ENCODE measurements at places on chromosomes 6 and 20.

DNA sequence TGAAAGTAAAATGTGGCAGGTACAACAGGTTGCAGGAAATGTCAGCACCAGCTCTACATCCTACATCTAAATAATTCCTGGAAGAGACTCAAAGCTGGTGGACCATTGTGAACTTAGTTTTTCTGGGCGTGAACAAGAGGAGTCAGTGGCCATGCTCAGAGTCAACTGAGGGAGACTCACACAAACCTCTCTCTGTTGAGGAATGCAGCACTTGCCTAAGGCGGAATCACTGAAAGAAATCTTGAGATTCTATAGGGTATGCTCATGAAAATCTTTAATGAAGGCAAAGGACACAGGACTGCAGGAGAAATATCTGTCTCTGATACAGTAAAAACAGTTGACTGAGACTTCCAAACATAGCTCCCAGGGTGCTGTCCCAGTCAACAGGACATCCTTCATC is 22.5 kb downstream of the SLC17A4 start:
- no peaks in the 10 kb centered on the region for H3K4me1 ChIP-seq
- H3K36me3 ChIP-seq = no peaks in the 10 kb centered on the region
- H3K27me3 ChIP-seq = no peaks in the 10 kb centered on the region
- no peak overlapping the region for H3K4me3 ChIP-seq
- DNase-seq = no peak

DNA sequence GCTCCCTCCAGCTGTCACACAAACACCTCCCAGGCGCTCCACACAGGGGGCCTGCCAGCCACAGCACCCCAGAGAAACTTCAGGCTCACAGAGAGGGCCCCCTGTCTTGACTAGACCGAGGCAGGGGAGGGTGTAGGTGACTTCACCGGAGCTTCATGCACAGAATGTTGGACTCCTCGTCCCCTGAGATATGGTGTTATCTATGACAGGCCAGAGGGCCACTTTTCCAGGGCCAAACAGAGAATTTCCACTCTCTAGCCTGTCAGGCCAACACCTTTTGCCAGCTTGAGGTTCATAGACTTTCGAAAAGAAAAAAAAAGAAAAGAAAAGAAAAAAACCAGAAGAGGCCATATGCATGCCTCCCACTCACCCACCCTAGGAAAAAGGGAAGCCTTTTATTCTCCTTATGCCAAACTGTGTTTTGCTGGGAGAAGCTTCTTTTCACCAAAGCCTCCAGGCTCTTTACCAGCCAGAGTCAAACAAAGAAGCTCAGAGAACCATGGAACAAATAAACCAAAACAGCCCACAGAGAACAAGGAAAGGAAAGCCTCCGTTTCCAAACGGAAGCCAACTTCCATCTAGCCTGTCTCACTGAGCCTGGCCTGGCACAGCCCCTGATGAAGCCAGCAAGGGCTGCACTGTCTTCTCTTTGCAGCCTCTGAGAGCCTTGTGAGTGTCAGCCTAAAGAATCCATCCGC is 313.2 kb upstream of the JARID2 start:
- H3K27ac ChIP-seq = no peak overlapping the region
- H3K36me3 ChIP-seq = no peaks in the 10 kb centered on the region
- no peaks in the 10 kb centered on the region for H3K4me1 ChIP-seq
- DNase-seq = no peak
- H3K4me3 ChIP-seq = no peak overlapping the region

DNA sequence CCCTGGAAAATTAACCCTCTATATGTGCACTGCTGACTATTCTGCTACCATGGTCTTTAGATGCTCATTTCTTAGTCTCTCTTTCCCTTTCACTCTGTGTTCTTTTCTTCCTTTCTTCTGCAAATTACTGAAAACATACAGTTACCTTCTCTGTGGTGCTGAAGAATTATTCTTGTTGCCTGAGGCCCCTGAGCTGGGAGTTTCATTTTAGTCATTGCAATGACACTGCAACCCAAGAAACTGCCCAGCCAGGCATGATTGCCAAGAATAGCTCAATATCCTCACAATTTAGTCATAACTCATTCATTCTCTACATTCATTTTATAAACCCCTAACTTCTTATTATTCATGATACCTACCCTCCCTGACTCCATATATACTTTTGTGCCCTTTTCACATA is 245.8 kb upstream of the RAB32 start:
- H3K27me3 ChIP-seq = no peaks in the 10 kb centered on the region
- no peaks in the 10 kb centered on the region for H3K36me3 ChIP-seq
- no peaks in the 10 kb centered on the region for H3K4me1 ChIP-seq
- H3K27ac ChIP-seq = no peak overlapping the region
- DNase-seq = no peak

GRCh38 chr6:103011605-103012004 is 1618.1 kb downstream of the GRIK2 start:
- no peak for DNase-seq
- H3K4me1 ChIP-seq = no peaks in the 10 kb centered on the region
- no peaks in the 10 kb centered on the region for H3K27me3 ChIP-seq
- no peak overlapping the region for H3K27ac ChIP-seq

DNA sequence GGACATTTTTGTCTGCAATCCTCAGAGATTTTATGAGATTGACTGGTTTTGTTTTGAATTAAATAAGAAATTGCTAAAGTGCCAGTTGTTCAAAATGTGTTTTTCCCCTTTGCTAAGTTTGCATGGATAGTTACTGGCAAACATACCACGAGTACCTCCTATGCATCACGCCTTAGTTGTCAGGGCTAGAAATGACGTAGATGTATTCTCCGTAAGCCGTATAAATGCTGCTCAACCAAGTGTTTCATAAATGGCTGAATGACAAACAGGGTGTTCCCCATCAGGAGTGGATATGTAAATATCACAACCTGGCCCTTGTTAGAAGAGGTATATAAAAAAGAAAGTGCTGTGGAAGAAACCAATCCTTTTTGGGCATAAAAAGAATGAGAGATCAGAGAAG is 341.1 kb upstream of the ZFP64 start:
- no peaks in the 10 kb centered on the region for H3K4me1 ChIP-seq
- DNase-seq = no peak
- no peak overlapping the region for H3K4me3 ChIP-seq
- H3K36me3 ChIP-seq = no peaks in the 10 kb centered on the region
- no peaks in the 10 kb centered on the region for H3K27me3 ChIP-seq

GRCh38 chr20:50475681-50476292 is 34.4 kb upstream of the PTPN1 start:
- H3K27me3 ChIP-seq = no peaks in the 10 kb centered on the region
- H3K36me3 ChIP-seq = no peaks in the 10 kb centered on the region
- peaks cover 7% of the 10 kb centered on the region for H3K4me1 ChIP-seq
- no peak overlapping the region for H3K4me3 ChIP-seq
- no peak for DNase-seq
- no peak overlapping the region for H3K27ac ChIP-seq

DNA sequence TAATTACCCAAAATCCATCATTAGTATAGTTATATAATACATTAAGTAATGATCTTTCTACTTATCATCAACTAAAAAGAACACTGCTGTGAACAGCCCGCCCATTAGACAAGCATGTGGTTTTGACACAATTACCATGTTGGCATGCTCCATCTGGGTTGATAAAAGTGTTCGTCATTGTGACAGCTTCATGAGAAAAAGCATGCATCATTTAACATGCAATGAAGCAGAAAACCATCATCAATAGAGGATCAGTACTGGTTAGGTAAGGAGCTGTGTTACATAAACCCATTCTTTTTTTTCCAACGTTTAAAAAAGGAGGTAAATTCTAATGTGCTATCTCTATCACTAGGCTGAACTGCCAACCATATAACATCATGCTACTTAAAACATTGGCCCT is 101.9 kb downstream of the EPB41L2 start:
- H3K4me3 ChIP-seq = no peak overlapping the region
- no peaks in the 10 kb centered on the region for H3K27me3 ChIP-seq
- no peak overlapping the region for H3K27ac ChIP-seq
- H3K36me3 ChIP-seq = peaks cover 1% of the 10 kb centered on the region

DNA sequence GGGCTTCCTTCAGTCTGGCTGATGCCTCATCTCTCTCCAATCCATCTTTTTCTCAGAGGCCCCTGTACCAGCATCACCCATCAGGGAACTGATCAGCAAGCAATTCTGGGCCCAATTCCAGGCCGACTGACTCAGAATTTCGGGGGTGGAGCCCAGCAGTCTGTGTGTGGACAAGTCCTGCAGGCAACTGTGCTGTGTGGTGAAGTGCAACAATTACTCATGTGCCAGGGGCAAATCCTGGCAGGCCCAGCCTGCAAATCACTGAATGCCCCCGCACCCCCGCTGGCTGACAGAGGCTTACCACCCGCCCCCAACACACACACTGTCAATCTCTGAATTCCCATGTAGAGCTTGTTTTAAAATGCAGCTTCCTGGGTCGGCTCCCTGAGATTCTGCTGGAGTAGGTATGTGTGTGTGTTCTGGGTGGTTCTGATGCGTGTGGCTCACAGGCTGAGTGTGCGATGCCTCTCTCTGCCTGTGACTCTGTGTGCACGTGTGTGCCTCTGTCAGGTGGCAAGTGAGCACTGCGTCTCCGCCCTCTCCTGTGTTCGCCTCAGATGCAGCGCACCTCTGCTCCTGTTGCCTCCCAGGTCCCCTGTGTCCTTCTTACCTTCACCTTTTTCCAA is 45.4 kb downstream of the SSR1 start:
- no peaks in the 10 kb centered on the region for H3K4me1 ChIP-seq
- no peak overlapping the region for H3K27ac ChIP-seq
- no peaks in the 10 kb centered on the region for H3K36me3 ChIP-seq
- DNase-seq = no peak
- H3K4me3 ChIP-seq = no peak overlapping the region

DNA sequence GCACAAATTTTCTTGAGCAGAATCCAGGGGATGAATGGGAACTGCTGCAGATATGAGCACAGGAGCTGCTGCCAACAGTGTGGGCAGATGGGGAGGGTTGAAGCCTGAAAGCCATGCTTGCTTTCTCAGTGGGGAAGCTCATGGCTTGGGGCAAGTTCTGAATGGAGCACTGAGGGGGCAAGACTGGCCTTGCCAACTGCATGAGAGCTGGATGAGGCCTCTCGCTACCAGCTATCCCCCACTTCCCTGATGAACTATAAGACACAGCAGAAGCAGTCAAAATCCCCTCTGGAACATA is 28.3 kb downstream of the TREM1 start:
- no peak overlapping the region for H3K27ac ChIP-seq
- H3K36me3 ChIP-seq = no peaks in the 10 kb centered on the region
- no peak overlapping the region for H3K4me3 ChIP-seq
- DNase-seq = no peak

DNA sequence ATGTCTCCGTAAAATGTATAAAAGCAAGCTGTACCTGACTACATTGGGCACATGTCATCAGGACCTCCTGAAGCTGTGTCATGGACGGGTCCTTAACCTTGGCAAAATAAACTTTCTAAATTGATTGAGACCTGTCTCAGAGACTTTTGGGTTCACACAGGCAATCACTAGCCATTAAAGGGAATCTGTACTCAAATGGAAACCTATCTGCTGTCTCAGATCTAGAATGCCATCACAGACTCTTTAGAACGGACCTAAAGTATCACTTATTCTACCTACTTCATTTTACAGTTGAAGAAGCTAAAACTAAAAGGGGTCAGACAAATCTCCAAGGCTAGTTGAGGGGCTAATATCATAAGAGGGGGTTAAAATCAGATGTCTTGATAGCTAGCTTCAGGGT is 11.1 kb downstream of the SAMD3 start:
- H3K4me3 ChIP-seq = peak overlapping the region; percentile 49
- H3K27me3 ChIP-seq = no peaks in the 10 kb centered on the region
- no peaks in the 10 kb centered on the region for H3K4me1 ChIP-seq
- no peak overlapping the region for H3K27ac ChIP-seq
- no peak for DNase-seq

DNA sequence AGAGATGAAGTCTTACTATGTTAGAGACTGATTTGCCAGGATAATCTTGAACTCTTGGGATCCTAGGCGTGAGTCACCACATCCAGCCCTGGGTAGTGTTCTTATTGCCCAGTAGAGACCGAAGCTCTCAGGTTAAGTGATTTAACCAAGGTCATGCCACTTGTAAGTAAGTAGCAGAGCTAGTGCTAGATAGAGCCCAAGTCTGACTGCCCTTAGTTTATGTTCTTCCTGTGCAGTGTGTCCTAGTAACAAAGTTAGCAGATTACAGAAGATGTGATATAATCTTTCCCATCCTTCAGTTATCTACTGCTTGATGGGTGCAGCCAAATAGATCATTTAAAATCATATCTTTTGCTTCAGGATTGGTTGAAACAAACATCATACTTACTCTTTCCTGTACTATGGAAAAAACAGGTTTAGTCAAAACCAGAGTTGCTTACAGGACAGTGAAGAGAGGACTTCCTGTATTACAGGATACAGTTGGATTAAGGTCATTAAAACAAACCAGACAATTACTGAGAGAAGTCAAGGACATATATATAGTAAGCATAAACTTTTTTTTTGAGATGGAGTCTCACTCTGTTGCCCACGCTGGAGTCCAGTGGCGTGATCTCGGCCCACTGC is 9.5 kb upstream of the PABPC1L start:
- H3K27me3 ChIP-seq = no peaks in the 10 kb centered on the region
- peaks cover 33% of the 10 kb centered on the region for H3K36me3 ChIP-seq
- H3K27ac ChIP-seq = no peak overlapping the region

DNA sequence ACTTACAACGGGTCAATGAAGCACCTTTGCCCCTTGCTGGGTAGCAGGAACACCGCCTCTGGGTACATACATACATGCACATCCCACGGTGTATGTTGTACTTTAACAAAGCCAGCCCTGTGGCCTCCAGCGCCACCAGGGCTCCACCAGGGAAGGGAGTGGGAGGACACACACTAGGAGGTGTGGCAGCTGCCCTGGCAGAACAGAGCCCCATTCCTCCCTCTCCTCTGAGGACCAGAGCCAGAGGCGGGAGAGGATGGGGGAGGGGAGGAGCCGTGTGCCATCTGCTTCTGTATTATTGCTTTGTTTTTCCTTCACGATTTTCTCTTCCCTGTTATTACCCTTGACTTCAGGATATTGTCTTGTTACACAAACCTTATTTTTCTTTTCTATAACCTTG is 105.8 kb upstream of the TRAF3IP2 start:
- H3K4me3 ChIP-seq = no peak overlapping the region
- no peaks in the 10 kb centered on the region for H3K27me3 ChIP-seq
- peaks cover 48% of the 10 kb centered on the region for H3K36me3 ChIP-seq
- peak; percentile 65 for DNase-seq
- H3K4me1 ChIP-seq = peaks cover 39% of the 10 kb centered on the region
- peak overlapping the region; percentile 59 for H3K27ac ChIP-seq

- H3K4me3 ChIP-seq = no peak overlapping the region
- no peaks in the 10 kb centered on the region for H3K36me3 ChIP-seq
- no peaks in the 10 kb centered on the region for H3K27me3 ChIP-seq
- H3K4me1 ChIP-seq = peaks cover 8% of the 10 kb centered on the region
These were observed 14.5 kb upstream of the FBXO30 start for GRCh38 chr6:145829102-145829501.

GRCh38 chr6:38151580-38152500 is 332.3 kb downstream of the ZFAND3 start:
- no peak overlapping the region for H3K4me3 ChIP-seq
- peaks cover 27% of the 10 kb centered on the region for H3K4me1 ChIP-seq
- H3K36me3 ChIP-seq = peaks cover 17% of the 10 kb centered on the region
- DNase-seq = no peak
- H3K27ac ChIP-seq = no peak overlapping the region

Measured in heart left ventricle (tissue), 16 donors.